ENCODE measurements at places on chromosomes 1 and 21.

DNA sequence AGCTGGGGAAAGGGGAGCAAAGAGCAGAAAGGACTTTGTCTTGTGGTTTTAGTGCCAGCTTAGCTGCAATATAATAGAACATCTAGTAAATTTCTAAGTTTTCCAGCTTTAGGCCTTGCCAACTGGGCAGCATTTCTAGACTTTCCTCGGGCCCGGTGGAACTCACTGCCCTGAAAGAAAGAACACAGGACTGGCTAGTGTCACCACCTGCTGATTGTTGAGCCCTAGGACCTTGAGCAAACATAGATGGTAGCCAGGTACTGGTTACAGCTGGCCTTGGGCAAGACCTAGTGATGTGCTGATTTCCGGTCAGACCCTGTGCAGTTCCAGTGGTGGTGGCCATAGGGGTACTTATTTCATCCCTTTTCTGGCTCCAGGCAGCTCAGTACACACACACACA lies 753.2 kb upstream of the B3GALT2 start:
- DNase-seq: no peak

DNA sequence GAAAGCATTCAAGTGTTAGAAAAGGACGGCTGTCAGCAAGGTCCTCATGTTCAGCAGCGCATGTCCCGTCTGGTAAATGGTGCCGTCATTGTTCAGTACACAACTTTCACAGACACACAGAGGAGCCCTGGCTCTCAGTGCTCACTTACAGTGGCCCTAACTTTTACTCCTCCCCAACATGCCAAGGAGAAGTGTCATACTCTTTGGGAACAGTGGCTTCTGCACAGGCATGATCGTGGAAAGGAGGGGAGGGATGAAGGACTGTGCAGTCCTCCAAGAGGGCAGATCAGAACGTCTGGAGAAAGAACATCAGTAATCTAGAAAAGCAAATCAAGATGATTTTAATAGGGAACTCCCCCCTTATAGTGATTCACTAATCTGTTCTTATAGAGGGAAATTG lies 3.8 kb upstream of the GRHL3 start:
- DNase-seq: no peak

DNA sequence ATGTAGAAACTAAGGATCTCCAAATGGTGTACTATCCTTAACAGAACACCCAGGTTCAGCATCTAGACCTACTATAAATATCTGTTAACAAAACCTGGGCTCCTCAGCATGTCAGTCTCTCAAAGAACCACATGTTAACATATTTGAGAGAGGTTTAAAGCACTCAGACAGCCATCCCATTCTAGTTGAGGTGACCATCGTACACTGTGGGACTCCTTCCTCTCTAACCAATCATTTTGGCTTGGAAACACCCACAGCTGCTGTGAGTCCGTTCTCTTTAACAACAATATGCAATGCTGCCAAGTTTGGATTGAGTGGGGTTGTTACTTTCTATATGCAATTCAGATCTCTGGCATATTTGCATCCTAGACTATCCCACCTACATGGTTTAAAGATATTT lies 105.8 kb downstream of the MRPL39 start:
- no peak for DNase-seq

GRCh38 chr1:53516181-53516580 lies 57.0 kb downstream of the DMRTB1 start:
- DNase-seq: no peak

GRCh38 chr1:2980073-2980791 lies 41.0 kb upstream of the ACTRT2 start:
- DNase-seq: no peak

- no peak for DNase-seq
Measured at GRCh38 chr1:239819096-239819495, 272.6 kb upstream of the FMN2 start.

DNA sequence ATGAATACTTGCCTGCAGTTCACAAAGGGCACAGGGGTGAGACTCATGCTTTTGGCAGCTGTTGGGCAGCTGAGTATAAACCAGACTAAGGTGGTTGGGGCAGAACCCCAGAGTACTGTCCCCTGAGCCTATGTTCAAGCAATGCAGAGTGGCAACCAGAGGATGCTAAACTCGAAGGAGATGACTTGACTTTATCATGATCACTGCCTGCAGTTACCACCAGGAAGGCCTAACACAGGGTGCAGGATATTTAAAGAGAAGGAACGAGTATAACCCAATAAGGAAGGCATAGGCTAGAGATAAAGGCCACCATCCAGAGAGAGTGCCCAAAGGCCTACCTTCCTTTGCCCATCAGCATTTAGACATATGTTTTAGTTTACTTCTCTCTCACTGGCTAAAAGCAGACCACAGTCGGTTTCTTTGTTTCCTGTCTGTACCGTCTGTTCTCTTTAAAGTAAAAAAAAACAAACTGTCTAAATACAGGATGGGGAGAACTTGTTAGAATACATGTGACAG lies 83.3 kb downstream of the MPZL1 start:
- no peak for DNase-seq

DNA sequence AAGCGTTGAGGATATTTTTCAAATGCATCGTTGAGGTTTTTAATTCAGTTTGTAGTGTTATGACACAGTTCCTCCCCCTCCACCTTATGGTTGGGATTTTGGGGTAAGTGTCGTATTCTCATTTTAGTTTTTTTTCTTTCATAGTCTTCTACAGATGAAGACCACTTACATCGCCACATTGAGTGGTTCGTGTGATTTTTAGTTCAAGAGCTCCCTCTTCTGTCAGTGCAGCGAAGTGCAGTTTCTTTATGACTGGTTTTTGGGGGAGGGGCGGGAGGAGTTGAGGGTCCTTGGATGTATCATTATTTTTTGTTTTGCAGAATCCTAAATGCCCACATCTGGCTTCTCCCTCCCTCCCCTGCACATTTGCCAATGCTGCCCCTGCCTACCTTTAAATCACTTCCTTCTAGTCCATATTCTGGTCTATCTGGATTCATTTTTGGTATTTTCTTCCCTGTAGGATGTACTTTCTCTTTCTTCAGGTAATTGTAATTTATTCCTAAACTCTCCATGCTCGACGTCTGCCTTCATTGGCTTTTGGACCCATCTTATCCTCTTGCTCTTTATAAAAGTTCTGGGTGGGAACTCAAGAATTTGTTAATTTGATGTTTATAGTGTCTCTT lies 433.1 kb downstream of the CAMTA1 start:
- DNase-seq: no peak

DNA sequence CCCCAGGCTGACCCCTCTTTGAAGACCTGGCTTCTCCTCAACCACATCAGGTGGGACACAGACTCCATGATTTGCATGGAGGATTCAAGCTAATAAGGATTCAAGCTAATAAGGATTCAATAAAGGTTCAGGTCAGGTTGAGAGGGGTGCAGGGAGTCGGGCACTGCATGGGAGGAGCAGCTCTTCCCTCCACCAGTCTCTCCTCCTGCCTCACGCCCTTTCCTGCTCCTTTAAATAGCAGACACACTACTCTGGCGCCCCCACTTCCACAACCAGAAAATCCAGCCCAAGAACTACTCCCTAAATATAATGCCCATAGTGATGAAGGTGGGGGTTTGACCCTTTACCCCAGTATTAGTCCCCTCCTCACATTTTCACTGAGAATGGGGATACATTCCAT lies 7.1 kb downstream of the MEX3A start:
- no peak for DNase-seq

DNA sequence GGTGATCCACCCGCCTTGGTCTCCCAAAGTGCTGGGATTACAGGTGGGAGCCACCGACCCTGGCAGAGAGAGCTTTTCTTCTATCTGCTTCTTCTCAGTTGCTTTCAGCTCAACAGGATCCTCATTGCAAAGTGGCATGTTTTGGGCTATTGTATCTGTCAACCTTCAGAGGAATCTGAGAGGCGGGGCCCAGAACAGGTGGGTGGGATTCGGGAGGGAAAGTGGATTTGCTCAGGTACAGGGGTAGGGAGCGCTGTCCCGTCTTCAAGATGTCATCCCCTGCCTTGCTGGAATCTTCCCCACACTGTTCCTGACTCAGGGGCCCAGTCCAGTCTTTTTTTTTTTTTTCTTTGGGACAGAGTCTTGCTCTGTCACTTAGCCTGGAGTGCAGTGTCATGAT lies 26.9 kb upstream of the RCC2 start:
- no peak for DNase-seq

DNA sequence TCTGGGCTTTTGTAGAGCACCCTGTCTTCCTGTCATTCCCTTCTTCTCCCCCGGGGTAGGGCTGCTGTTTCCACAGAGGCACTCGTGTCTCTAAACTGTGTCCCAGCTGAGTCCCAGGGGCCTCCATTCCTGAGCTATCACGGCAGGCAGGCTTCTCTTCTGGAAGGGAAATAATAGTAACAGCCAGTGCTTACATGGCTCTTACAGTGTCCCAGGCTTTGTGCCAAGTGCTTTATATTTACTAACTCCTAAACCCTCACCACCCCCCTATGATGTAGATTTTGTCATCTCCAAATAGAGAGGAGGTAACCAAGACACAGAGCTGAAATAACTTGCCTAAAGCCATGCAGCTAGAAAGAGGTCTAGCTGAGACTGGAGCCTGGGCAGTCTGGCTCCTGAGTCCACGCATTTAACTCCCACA lies 1.4 kb upstream of the CELF3 start:
- DNase-seq: no peak

DNA sequence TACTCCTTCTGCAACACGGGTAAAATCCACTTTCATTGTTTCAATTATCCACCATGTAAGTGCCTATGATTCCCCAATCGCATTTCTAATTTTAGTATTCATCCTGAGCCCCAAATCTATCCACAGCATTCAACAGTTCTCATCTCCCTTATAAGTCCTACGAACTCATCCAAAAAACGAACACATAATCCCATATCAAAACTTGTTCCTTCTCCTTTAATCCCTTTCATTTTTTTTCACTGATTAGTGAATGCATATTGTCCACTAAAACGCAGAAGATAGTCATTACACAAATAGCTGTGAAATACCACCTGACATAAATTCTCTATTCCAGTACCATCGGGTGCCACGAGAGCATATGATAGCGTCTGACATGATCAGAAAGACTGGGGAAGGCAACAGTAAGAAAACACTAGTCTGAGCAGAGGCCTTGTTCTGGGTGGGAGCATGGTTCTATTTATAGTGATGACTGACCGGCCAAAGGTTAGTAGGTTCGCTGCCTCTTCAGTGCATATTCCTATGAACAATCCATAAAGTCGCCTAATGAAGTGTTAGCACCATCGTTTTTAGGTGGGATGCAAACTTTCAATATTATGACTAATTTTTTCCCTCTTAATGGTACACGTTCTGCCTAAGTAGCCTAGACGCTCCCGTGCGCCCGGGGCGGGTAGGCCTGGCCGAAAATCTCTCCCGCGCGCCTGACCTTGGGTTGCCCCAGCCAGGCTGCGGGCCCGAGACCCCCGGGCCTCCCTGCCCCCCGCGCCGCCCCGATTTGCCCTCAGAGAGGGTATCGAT lies 648 bp downstream of the ATP5PF start:
- DNase-seq: no peak

DNA sequence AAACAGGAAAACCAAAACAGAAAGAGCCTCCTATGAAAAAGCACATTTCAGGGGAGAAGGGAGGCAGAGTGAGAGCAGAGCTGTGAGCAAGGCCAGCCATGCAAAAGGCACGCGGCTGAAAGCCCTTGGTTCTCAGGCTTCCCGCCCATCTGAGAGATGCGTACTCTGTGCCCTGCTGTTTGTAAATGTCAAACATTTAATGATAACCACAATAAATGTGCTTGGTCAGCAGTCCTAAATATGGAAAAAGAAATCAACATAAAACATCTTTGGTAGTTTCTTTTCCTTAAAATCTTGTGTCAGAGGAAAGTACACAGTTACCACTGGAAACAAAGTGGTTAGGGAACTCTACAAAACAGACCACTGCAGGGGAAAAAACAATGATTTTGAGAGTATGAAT lies 283.1 kb downstream of the DSCAM start:
- DNase-seq: no peak

DNA sequence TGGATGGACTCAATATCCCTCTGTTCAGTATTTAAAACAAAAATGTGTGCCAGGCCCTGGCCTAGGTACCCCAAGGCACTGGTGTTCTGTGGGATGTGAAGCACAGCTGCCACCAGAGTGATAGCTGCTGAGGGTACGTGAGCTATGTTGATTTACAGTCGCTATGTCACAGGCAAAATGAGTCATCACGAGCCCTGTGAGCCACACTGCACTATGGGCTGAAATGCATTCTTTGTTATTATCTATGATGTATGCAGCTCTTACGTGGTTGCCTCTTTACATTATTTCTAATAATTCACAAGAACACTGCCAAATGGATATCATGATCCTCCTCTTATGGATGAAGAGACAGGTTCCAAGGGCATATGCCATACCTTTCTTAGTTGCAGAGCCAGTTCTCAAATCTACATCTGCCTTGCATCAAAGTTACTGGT lies 2.1 kb downstream of the TEX38 start:
- DNase-seq: no peak

- no peak for DNase-seq
Measured at GRCh38 chr1:162919034-162919433, 58.1 kb upstream of the CCDC190 start.

DNA sequence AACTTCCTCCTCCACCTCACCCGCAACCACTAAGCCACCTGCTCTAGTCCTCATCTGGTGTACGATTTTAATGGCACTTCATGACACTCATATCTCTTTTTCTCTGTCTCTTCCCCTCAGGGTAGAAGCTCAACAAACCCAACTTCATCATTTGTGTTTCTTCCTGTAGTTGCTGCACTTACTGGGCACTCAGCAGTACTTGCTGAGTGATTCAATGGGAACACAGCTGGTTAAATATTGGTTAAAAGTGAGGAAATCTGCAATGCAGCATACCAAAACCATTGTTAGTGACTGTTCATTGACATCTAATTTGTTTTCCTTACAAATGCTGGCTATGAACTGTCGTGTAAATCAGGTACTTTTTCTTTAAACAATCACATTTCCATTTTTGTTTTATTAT lies 541.1 kb upstream of the PRMT6 start:
- DNase-seq: no peak

- no peak for DNase-seq
Measured at GRCh38 chr1:15407580-15407979, 2.1 kb upstream of the EFHD2 start.

DNA sequence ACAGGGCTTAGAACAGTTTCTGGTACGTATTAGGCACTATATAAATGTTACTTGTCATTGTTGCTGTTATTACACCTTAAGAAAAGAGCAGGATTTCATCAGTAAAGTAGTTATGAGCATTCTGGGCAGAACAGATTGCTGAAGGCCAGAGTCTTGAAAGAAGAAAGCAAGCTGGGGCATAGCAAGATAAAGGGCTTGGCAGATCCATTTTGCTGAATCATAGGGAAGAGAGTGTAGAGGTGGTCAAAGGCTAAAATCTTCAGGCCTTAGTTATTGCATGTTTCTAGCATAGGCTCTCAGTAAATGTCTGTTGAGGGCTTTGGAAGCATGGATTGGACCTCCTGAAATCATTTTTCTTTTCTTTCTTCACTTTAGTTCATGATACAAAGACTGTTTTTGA lies 67.5 kb downstream of the PLA2G4A start:
- DNase-seq: no peak

DNA sequence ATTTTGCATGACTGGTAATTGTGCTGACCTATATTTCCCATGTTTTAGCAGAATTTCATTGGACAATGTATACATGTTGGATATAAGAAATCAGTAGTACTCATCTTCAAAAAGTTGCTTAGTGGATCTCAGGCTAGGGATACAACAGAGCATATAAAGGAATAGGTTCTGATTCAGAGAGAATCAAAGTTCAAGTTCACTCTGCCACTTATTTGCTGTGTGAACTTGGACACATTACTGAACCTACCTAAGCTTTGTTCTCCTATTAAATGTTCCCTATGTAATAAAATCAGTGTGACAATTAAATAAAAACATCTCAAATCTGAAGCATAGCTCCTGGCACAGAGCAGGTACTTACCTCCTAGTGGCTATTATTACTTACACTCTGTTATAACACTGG lies 9.3 kb downstream of the CD58 start:
- DNase-seq: no peak

Measured in pulmonary artery endothelial cell (primary cell).